ENCODE measurements at places on chromosomes 5 and 9.
A peak's percentile ranks its signal among the peaks of the same experiment; 100 is the strongest.

DNA sequence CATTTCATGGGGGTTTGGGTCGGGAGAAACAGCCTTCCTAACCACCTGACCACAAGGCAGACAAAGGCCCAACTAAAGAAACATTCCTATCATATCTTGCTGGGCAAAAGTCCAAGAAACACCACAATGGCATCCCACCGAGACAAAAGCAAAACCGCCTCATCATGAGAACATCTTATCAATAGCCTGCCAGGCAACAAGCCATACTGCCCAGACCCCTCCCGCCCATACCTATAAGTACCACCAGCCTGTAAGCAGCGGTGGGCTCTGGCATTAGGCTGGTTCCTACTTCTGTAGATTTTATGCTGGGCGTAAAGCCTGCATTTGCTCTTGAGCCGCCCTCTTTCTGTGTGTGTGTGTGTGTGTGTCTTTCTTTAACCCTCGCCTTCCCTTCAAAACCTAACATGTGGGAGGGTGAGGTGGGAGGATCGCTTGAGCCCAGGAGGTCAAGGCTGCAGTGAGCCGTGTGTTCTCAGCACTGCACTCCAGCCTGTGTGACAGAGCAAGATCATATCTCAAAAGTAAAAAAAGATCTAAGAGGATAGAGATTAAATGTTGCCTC is 56.9 kb downstream of the PDE6A start:
- no peak for DNase-seq

GRCh38 chr9:115230924-115231515 is 113.1 kb upstream of the TNC start:
- DNase-seq, result no peak

GRCh38 chr5:173680660-173681242 is 64.3 kb upstream of the BOD1 start:
- DNase-seq, result no peak

DNA sequence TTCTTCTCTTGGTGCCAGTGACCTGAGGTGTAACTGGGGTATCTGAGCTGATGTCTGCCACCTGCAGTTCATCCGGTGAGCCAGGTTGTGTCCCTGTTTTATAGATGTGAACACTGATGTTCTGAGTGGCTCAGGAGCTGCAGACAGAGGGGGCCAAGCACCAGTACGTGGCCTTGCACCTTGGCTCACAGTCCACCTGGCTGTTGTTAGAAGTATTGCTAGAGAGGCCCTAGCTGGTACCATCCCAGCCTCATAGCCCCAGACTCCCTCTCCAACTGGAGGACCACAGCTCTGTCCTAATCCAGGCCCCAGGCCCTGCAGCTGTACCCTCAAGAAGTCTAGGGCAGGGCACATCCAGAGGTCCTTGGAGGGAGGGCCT is 16.2 kb downstream of the PHF2 start:
- no peak for DNase-seq

GRCh38 chr5:84372066-84372695 is 12.5 kb downstream of the EDIL3 start:
- DNase-seq, result no peak

DNA sequence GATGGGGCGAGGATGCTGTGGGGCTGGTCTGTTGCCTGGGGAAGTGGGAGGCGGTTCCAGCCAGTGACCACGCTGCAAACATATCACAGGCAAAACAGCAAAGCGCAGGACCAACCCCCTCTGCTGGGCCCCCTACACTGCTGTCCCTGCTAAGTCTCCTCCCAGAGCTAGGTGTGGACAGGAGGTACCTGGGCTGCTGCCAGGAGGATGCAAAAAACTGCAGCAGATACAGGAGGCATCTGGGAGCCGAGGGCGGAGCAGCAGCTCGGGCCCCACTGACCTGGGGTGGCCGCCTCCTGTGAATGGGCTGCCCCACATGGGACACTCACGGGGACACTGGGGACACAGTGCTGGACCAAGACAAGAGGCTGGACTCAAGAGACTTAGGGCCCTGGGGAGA is 48.0 kb upstream of the PHYKPL start:
- DNase-seq, result no peak

DNA sequence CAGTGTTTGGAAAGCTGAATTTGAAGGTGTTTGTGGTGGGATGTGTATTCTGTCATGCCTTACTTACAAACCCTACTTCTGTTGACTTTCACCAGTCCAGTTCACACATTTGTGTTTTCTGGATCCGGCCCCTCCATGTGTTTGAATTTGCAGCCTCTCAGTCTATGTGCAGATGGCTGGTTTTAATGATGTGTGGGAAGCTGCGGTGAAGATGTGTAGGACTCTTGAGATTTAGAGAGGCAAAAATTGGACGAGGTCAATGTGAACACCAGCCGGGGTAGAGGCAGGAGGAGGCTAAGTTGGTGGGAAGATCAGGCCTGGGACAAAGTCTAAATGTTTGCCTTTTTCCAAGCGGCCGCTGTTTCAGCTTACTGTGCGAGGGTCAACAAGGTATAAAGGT is 115.4 kb upstream of the KLF9 start:
- DNase-seq, result no peak

- DNase-seq, result no peak
These were observed 213.2 kb upstream of the SLC24A2 start for GRCh38 chr9:20002011-20002410.

- no peak for DNase-seq
These were observed 30.4 kb downstream of the RNF145 start for GRCh38 chr5:159178978-159179377.

DNA sequence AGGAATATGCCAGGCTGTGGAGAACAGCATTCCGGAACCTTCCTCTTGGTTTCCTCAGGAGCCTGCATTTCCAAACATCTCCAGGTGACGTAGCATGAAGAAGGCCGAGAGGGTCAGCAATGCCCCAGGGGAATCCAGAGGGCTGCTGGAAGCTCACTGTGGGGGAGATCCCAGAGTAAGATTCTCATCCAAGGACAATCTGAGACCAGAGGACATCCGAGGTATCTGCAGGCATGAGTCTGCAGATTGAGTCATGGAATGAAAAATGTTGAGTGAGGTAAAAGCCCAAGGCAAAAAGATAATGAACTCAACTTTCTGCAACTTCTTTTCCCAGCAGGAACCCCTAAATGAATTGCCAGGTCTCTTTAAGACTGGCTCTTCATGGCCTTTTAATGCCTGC is 73.5 kb downstream of the KIF4B start:
- DNase-seq, result no peak

GRCh38 chr5:101539315-101539714 is 636.2 kb upstream of the ST8SIA4 start:
- no peak for DNase-seq

DNA sequence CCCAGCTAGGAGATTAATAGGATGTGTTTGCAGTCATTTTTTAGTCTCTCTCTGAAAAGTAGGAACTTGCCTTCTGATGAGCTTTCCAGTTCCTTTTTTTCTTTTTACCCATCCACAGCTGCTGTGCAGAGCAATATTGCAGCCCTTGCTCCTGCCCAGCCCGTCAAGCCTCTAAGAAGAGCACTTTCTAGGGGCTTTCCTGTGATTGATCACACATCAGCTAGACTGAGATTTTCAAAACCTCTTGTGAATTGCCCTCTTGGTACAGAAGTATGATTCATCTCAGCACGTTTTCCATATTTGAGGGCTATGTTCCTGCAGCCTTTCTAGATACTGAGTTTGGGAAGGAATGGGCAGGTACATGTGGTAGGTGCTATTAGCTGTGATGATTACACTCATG is 93.9 kb downstream of the GALNT10 start:
- DNase-seq, result peak; percentile 29

Measured in GDM1 (cell line).